ENCODE measurements at places on chromosomes 12 and 14.
A peak's percentile ranks its signal among the peaks of the same experiment; 100 is the strongest.

DNA sequence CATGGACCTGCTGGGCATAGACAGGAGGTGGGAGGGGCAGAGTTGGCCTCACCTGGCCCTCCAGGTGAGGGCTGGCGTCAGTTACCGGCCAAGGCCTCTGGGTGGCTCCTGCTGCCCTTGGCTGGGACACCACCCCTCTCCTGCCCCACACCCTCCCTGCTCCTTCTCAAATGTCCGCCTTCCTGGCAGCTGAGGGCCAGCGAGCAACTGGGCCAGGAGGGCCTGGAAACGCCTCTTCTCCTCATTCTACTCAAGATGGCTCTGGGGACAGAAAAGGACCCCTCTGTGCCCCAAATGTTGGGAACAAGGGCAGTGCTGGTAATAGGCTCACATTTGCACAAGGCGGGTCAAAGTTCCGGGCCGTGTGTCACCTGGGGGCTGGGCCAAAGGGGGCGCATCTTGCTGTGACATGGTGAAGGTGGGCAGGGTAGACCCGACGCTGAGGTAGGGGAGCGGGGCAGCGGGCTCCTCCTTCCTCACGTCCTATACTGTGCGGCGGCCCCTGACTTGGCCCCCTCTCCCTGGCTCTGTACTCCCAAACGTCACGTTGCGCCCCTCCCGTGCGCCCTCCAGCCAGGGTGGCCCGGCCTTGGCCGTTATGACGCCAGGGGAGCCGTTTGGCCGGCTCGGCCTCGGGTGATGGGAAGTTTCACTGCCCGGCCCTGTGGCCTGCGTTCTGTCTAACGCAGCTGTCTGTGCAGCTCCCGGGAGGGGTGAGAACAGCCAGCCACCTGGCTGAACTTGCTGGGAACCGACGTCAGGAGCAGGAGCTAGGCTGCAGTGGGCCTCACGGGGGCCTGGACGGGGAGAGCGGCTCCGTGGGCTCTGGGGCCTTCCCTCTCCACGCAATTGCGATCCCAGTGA is 18.0 kb upstream of the DLK1 start:
- peak; percentile 88 for DNase-seq

- no peak for DNase-seq
These were observed 31.7 kb upstream of the SLC38A2 start for GRCh38 chr12:46404225-46404631.

DNA sequence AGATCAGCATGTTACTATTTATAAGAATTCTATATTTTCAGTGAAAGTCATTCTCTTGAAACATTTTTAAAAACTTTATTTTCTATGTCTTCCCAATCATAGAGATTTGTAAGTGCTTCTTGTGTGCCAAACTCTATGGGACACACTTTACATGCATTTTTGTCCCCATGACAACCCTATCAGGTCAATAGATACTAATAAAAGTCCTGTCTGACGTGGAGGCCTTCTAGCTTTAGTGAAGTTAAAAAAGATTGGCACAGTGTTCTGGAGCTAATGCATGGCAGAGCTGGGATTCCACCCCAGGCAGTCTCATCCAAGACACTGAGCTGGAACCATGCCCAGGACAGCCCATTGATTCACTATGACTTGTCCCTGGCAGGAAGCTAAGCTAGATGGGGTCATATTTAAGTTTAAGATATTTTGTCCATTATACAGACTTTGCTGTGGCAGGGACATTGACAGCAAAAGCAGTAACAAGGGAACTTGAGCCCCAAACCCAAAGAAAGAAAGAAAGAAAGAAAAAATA is 28.1 kb downstream of the TTC6 start:
- DNase-seq, result no peak

DNA sequence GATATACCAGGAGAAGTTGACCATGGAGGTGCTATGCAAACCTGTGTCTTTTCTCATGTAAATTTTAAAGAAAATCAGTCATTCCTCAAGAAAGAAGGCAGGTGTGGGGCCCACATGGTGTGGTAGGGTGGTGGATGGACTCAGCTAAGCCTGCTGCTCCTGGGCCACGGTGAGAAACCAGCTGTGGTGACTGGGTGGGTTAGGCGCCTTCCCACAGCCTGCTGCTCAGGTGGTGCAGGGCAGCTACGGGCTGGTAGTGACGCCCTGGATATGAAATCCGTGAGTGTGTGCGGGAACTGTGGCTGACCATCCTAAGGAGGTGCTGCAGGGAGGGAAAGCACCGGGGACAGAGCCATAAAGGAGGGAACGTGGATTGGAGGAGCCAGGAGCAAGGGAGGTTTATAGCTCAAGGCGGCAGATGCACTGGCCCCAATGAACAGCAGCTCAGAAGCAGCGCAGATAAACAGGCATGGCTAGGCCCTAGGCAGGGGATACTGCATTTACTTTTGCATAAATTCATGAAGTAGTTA is 408.8 kb downstream of the FUT8 start:
- DNase-seq, result no peak

- DNase-seq, result peak; percentile 69
These were observed 143.7 kb upstream of the FRMD6 start for GRCh38 chr14:51507906-51508511.

DNA sequence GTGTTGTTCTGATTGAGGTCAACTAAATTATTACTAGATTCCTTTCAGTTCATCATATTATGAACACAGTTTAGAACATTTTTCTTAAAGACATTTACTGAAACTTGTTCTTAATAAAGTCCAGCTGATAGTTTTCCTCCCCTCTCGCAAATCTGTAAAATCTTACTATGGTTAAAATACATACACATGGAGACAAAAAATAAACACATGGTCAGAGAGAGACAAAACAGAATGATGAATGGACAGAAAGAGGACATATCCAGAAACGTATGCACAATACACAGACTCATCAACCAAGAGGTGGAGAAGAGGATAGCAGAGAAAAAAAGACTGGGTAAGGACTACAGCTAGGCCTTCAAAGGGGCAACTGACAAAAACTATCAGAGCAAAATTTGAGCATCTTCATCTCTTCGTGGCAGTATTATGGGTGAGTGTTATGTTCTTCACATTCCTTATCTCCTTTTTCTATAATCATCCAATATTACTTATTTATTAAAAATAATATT is 38.4 kb downstream of the EEA1 start:
- no peak for DNase-seq

Measured in testis (tissue), 5 donors.